ENCODE measurements at places on chromosomes 7 and 10.
A peak's percentile ranks its signal among the peaks of the same experiment; 100 is the strongest.

- DNase-seq: no peak
These were observed 204.1 kb downstream of the ZNF365 start for GRCh38 chr10:62578301-62578700.

DNA sequence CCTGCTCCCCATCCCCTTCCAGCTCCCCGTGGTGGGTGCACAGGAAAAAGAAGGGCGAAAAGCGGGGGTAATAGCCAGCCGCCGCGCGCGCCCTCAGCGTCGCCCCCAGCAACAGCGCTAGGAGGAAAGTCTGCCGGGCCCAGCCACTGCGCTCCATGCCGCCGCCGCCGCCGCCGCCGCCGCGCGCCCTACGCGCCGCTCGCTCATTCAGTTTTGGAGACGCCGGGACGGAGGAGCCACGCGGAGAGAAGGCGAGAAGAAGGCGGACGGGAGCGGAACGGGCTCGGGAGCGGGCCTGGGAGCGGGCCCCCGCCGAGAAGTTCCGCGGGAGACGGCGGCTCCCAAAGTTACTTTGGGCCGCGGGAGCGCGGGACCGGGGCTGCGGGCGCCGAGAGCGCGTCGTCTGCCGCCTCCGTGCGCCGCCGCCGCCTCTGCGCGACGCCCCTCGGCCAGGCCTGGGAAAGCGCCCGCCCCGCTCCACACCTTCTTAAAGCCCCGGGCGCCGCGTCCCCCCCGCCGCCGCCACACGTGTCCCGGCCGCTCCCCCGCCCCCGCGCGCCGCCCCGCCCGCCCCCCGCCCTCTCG, at the start of gene RELN:
Gene RELN, minus strand, starts transcription at position 459 of the 585 bp plus-strand sequence. Its CDS starts 302 bp downstream, at position 157.
- DNase-seq: peak; percentile 29

DNA sequence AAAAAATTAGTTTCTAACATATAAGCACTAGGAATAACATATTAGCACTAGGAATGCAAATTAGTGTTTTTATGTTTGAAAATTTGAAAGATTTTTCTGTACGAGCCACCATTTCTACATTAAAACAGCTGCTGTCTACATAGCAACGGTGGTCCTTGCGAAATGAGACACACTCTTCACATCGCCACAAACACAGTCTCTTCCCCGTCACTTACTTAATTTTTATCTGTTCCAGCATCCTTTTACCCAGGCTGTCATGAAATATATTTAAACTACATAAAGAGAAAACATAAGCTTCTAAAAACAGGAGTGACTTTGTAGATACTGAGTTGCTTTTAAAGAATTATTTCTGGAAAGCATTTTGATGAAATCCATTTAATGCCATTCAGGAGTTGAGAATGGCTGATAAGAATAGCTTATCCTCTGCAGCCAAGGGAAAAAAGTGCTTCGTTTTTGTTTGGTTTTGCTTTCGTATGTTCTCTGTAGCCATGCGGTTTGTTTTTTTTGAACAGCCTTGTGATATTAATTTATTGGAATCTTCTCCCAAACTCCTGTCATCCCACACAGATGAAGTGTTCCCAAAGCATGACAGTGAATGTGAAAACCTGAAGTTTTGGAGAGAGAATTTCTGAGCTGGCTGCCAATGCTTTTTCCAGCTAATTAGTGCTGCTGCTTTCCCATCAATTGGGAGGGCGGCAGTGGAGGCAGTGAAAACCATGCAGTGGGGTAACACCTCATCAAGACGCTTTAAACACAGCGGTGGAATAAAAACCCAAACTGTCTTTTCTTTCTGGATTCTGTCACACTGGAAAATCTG, 603.7 kb upstream of the ADARB2 start:
- no peak for DNase-seq

- no peak for DNase-seq
These were observed 22.4 kb upstream of the PRSS58 start for GRCh38 chr7:142280263-142280662.

GRCh38 chr7:48876087-48876486, 48.3 kb upstream of the CDC14C start:
- no peak for DNase-seq

DNA sequence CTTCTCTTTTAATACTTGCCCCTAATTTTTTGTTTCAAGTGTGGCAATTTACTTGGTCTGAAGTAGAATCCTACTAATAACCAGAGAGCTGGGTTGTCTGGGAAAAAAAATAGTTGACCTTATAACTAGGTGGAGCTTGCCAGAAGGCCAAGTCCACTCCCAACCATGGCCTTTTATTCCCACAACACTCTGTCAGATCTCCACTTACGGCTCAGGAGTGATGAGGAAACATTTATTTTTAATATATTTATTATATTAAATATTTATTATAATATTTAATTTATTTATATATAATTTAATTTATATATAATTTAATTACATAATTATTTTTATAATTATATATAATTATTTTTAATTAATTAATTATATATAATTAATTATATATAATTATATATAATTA, 58.8 kb downstream of the TSPAN12 start:
- no peak for DNase-seq

DNA sequence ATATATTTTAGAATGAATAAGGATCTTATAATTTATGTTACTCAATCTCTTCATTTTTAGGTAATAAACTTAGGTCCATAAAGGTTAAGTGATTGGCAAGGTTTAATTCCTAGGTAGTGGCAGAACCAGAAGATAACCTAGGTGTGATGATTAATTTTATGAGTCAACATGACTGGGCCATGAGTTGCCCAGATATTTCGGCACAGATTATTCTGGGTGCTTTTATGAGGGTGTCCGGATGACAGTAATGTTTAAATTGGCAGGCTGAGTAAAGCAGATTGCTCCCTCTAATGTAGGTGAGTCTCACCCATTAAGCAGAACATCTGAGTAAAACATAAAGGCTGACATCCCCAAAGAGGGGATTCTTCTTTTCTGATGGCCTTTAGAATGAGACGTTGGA, 1349.3 kb upstream of the CELF2 start:
- no peak for DNase-seq

- peak; percentile 32 for DNase-seq
These were observed 150.8 kb downstream of the RNF216 start for GRCh38 chr7:5630670-5631069.

- DNase-seq: peak; percentile 24
These were observed 55.2 kb upstream of the GSDME start for GRCh38 chr7:24812305-24812945.

GRCh38 chr7:128783143-128783861, 7.7 kb upstream of the OPN1SW start:
- DNase-seq: peak; percentile 82

- DNase-seq: no peak
These were observed 44.7 kb upstream of the AASS start for GRCh38 chr7:122188785-122189184.

- DNase-seq: no peak
These were observed 355.3 kb downstream of the ARL4A start for GRCh38 chr7:13042605-13043236.

DNA sequence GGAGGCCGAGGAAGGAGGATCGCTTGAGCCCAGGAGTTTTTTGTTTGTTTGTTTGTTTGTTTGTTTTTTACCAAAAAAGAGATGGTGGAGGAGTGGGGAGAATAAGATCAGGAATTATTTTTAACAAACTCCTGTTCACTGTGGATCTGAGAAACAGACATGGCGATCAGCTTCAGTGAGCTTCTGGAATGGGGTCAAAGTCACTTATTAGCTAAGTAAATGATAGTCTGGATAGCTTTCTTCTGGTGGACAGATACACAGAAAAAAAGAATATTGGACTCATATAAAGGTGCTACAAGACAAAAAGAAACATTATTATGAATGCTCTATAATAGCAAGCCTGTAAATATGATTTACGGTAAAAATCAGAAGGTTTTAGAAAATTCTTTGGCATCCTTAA, 85.1 kb downstream of the POU6F2 start:
- DNase-seq: no peak

DNA sequence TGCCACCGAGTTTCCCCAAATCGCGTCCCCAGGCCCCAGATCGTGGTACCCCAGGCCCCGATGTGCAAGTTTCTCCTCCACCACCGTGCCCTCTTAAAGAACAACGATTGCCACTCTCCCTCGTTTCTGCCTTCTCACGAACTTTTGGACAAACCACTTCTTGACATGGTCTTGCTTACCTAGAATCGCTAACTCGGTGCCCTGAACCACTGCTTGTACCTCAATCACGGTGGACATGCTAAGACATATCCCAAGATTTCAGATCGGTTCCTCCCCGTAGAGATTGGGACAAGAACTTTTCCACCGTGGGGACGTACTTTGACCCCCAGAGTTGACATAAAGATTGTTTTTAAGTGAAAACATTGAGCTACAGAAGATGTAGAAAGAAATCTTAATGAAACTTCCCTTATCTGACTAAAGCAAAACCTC, 477 bp upstream of the ZC3HAV1 start:
- no peak for DNase-seq

GRCh38 chr7:35825974-35826373, 25.1 kb downstream of the SEPTIN7 start:
- no peak for DNase-seq

DNA sequence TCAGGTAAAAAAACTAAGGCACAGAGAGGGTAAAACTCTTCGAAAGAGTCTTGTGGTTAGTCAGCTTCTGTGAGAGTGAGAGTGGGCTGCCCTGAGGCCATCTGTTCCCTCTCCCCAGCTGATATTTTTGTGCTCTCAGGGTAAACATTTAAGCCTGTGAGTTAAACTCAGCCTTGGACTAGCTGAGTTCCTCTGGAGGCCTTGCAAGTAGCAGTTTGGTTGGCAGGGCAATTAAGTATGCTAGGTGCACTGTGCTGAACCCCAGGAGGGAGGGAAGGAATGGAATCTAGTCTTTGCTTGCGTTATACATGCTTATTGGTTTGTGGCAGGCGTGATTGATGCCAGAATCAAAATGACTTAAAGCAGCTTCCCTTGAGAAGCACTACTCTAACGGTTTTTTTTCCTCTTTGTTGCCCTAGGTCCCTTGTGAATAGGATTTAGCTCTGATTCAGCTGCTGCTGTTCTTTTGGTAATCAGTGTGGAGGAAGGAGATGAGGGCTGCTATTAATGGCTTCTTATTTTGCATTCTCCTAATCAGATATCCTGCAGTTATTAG, 140.2 kb downstream of the AUTS2 start:
- DNase-seq: no peak

- DNase-seq: peak; percentile 31
These were observed 222.0 kb downstream of the TWIST1 start for GRCh38 chr7:18895456-18895855.

DNA sequence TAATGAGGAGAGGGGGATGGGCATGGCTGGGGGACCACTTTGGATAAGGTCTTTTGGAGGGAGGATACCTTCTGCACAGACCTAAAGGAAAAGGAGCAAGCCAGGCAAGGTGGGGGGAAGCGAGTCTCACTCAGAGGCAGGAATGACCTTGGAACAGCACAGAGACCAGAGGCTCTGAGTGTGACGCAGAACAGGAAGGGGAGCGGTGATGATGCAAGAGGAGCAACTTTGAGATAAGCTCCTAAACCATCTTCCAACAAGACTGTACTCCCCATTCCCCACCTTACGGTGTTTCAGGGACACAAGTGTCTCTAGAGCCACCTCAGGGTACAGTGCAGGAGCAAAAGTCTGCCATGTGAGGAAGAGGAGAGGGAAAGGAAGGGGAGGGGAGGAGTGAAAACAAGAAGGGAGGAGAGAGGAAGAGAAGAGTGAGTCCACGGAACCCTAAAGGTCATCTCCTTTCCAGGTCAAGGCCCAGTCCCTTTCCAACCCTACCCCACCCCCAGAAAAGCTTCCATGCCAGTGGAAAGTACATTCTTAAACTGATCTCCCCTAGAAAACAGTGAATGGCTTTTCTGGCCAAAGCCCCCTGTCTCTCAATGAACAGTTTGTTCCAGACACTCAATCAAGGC, 54.1 kb downstream of the JAZF1 start:
- DNase-seq: no peak

GRCh38 chr7:35762781-35763180, 38.1 kb upstream of the SEPTIN7 start:
- DNase-seq: no peak

- DNase-seq: peak; percentile 13
These were observed 285.9 kb downstream of the LRMDA start for GRCh38 chr10:75717126-75717916.

- DNase-seq: no peak
These were observed 270.6 kb downstream of the AUTS2 start for GRCh38 chr7:69868921-69869320.

DNA sequence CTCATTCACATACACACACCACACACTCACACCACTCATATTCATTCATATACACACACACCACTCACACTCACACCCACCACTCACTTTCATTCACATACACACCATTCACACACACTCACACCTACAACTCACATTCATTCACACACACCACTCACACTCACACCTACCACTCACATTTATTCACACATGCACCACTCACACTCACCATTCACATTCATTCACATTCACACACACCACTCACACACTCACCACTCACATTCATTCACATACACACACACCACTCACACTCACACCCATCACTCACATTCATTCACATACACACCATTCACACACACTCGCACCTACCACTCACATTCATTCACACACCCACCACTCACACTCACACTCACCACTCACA, 25.4 kb upstream of the C10orf120 start:
- DNase-seq: no peak

- no peak for DNase-seq
These were observed 190.1 kb downstream of the PRPF18 start for GRCh38 chr10:13776861-13777311.

DNA sequence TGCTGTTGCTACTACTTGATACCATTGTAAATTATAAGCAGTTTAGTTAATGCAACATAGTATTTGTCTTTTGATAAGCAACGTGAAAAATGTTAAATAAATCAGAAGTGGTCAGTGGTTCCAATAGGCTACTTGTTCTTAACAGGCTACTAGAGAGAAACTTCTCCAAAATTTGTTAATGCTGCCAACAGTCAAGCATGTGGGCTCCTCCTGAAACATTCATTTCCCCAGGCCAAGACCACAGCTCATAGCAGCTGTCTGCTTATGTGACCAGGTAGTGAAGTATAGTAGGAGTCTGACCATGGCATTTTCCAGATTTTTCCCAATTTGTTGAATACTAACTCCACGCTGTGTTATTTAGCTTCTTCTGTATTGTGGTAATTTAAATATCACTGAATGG, 81.0 kb downstream of the CYP51A1 start:
- DNase-seq: no peak

DNA sequence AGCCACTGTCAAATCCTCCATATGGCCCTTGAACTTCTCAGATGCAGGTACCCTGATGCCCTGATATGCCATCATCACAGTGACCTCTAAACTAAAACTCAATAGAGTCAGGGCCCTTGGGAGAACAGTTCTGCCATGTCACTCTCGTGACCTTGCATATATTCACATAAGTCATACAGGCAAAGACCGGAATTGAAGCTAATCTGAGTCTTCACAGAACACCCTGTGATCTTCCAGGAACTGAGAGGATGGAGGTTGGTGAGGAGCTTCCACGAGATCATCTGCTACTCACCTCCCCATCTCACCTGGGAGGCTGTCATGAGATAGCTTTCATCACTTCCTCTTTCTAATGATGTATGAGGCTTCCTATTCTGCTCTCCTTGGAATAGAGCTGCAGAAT, 228.7 kb upstream of the CCDC6 start:
- no peak for DNase-seq

GRCh38 chr10:8633909-8634308, 579.4 kb downstream of the GATA3 start:
- DNase-seq: no peak
